ENCODE measurements at places on chromosomes 1 and 21. TPM values are rescaled to one million over a fixed set of nuclear protein-coding genes. Genes with fewer than 3 reads are reported as not detected.

DNA sequence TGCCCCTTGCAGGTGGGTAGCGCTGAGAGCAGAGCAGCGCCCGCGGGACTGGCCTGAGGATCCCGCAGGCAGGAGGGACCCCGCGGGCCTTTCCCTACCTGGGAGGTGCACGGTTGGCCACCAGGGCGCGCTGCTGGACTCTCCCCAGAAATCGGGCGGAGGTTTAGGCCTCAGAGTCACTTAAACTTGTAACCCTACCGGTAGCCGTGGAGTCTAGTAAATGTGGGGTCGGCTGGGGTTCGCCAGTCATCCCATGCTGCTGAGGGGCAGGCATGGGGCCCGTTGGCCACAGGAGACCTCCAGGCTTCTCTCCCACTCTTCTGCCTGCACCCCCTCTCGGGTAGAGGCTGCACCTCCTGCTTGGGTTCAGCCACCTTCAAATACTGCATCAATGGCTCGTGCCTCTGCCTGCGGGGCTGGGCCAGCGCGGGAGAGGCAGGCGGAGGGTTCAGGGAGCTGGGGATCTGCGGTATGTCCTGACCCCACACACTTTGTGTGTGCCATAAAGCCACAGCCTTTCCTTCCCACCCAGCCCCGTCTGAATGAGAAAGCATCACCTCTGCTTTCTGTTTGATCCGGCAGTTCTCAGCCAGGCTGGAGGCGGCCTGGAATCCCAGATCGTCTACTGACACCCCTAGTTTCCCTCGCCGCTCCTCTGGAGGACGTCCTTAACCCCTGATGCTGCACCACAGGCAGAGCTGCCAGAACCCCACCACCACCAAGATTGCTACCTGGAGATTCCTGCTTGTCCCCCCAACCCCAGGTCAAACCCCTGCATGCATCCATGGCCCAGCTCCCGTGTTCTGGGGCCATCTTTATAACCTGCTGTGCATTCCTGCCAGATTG is 12.3 kb upstream of the GSTM4 start:
- DNase-seq, result peak; percentile 91

- DNase-seq, result no peak
These were observed 21.9 kb downstream of the KIAA1614 start for GRCh38 chr1:180934563-180934962.

GRCh38 chr1:82731216-82731615 is 930.5 kb downstream of the ADGRL2 start:
- DNase-seq, result no peak

The SYDE2 gene
- total RNA-seq, result 6.0 TPM

DNA sequence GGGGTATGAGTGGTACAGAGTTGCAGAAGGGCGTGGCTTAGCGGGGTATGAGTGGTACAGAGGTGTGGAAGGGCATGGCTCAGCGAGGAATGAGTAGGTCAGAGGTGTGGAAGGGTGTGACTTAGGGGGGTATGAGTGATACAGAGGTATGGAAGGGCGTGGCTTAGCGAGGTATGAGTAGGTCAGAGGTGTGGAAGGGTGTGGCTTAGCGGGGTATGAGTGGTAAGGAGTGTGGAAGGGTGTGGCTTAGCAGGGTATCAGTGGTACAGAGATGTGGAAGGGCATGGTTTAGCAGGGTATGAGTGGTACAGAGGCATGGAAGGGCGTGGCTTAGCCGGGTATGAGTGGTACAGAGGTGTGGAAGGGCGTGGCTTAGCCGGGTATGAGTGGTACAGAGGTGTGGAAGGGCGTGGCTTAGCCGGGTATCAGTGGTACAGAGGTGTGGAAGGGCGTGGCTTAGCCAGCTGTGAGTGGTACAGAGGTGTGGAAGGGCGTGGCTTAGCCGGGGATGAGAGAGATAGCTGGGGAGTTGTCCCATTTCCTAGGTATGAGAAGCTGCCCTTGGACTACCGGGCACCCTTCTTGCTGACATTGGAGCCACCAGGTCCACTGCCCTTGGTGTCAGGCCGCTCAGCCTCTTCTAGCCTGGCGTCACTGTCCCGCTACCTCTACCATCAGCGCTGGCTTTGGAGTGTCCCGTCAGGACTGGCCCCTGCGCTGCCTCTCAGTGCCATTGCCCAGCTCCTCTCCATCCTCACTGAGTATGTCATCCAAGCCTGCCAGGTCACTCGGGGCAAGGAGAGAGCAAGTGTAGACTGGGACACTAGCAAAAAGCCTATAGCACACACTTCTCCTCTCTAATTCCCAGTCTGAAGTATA is 29.8 kb downstream of the HYI start:
- no peak for DNase-seq

DNA sequence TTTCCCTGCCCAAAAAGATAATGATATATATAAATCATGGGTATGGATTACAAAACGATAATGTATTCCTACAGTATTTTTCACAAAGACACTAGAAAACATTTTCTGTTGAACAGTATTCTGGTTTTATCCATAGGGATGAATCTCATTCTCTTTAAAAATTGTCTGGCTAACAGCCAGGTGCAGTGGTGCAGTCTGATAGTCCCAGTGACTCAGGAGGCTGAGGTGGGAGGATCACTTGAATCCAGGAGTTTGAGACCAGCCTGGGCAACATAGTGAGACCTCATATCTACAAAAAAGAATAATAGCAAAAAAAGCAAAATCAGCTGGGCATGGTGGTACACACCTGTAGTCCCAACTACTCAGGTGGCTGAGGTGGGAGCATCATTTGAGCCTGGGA is 23.3 kb downstream of the PIP5K1A start:
- DNase-seq, result no peak

GRCh38 chr1:61388566-61388965 is 306.2 kb downstream of the NFIA start:
- DNase-seq, result no peak

DNA sequence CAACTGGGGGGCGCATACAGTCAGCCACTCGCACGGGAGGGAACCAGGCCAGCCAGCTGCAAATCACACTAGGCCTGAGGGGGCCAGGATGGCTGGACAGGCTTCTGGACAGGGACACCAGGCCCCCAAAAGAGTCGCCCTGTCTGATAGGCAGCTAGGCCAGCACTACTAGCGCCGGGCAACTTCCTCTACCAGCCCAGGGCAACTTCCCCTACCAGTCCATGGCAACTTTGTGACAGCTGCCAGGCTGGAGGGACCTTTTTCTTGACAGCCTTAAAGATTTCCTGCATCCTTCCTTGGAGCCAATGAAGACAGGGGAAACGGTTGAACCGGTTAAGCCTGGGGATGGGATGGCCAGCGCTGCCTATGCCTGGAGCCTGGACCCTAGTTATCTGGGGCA is 5.1 kb downstream of the IFFO2 start:
- no peak for DNase-seq

- DNase-seq, result no peak
These were observed 3.4 kb downstream of the SH2D2A start for GRCh38 chr1:156813298-156813697.

The LRRC39 gene
- 1.3 TPM for total RNA-seq

DNA sequence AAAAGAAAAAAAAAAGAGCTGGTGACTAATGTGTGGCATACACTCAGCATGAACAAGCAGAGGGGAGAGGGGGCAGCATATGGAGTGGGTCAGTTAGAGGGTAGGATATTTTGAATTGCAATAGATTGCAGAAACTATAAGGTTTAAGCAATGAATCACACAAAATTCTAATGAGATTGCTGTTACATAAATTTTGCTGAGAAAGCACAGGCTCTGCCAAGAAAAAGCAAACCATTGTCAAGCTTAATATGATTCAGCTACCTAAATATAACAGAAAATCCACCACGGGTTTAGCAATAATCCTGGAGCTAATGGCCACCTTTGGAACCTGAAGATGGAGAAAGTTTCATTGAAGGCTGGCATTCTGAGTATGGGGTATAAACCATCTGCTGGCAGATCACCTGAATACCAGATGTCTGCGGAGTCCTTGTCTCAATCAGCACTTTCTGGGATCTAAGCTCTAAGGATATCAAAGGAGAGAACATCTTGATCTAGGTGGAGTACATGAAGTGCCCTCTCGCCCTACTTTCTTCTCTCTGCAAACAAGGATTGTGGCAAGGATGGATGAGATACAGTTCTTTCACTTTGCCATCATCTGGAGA is 30.3 kb upstream of the ANGPTL7 start:
- DNase-seq, result no peak

- DNase-seq, result no peak
These were observed 61.7 kb downstream of the ELK4 start for GRCh38 chr1:205570173-205570501.

DNA sequence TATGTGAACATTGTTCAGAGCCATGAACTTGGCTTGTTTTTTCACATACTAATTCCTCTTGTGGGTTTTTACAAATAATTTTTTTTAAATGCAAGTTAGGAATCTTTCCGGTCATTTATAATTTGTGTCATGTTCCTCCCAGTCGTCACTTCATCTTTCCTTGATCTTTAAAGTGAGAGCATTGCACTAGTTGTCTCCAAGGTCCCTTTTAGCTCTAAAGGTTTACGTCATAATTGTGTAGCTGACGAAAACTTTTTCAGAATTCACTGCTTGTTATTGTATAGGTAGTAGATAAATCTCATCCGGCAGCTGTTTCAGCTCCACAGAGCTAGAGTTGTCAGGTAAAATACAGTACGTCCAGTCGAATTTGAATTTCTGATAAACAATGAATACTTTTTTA is 33.6 kb downstream of the SOAT1 start:
- no peak for DNase-seq

- no peak for DNase-seq
These were observed 18.6 kb downstream of the FAM151A start for GRCh38 chr1:54604572-54605370.

DNA sequence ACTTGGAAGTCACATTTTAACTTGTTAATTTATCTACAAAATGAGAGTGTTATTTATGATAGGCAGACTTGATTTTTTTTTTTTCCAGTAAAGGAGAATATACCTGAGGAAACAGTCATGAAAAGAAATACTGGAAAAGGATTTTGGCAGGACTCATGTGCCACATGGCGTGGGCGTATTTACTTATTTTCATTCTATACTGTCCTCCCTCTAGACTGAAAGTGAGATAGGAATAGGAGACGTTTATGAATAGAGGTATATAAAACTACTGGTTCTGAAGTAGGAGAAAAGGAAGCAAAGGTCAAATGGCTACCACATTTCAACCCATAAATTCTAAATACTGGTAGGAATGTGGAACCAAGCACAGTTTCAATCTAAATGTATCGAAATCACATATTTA is 94.8 kb upstream of the MPC2 start:
- no peak for DNase-seq

DNA sequence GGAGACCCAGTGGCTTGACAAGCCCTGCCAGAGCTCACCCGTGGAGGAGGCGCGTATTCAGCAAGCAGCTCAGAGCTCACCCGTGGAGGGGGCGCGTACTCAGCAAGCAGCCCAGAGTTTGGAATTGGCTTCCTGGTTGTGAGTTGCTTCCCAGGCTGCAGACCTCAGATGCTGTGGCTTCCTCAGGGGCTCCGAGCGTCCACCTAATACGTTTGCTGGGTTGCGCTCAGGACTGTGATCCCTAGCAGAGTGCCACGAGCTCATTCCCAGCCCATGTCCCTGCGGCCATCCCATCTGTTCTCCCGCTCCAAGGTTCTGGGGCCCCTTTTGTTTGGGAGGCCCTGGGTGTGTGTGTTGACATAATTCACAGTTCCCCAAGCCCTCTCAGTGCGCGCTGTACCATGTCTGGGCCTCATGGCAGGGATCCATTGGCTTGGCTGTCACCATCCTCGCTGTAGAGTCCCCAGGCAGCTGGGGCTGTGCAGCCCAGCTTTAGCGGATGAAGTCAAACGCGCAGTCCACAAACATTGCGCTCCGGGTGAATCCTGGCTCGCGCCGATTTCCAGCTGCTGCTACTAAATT is 3.6 kb downstream of the AJAP1 start:
- DNase-seq, result no peak

DNA sequence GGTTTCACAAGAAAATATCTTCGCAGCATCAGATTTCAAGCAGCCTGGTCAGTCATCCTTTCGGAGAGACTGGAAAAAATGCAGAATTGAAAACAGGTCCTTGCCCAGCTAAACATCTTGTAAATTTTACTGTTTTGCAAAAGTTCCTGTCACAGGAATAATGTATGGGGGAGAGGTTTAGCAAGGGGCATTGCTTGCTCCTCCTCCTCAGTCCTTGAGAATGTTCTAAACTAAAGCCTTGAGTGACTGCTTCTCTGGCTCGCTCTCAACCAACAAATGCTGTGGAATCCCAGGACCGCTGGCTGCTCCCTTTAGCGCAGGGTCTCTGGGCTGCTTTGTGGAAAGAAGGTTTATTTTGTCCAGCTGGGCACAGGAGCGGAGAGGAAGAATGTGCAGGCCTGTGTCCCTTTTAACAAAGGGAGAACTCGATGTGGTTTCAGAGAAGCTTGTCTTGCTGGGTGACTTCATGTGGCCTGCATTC is 33.6 kb upstream of the FHAD1 start:
- no peak for DNase-seq

DNA sequence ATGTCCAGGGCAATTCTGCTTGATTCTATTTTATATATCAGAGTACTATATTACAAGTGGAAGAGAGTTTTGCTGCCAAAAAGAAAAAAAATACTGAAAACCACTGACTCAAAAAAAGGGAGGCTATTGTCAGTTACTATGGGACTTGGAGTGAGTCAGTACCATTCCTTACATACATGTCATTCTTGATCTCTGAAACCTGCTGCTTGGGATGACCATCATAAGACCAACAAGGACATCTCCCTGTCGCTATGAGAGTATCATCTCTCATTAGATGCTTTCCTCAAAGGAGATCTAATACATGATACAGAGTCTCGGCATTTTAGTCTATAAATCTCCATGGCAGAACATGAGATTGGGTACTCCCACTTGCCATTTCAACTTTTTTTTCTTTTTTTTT is 11.8 kb upstream of the INPP5B start:
- no peak for DNase-seq

DNA sequence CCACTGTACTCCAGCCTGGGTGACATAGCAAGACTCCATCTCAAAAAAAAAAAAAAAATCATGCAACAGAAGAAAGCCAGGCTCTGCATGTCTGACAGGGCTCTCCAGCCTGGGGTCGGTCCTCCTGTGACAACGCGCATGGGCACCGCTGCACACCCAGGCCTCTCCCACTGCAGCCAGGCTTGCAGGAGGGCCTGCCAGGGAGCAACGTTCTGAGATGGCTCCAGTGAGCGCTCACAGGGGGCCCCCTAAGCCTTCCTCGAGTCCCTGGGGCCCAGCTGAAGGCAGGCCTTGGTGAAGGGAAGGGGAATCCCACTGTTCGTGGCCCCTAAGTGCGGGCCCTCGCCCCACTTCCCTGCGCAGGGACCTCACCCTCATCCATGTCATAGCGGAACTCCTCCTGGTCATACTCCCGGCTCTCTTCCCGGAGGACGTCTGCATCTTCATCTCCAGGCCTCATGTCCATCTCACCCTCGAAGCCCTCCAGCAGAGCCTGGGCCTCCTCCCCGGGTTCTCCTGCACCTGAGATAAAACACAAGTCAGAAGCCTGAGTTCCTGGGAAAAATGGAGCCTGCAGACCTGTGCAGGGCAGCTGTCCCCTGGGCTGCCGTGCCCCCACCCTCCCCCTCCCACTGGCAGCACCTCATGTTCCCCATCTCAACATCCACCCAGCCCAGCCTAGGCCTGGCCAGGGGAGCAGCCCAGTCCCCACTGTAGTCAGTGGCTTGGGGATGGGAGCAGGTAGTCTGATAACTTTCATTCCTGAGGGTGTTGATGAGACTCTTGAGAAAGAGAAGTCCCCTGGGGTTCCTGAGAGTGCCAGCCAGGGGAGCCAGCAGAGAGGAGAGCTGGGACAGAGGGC is 20.3 kb downstream of the RSPH1 start:
- DNase-seq, result no peak

The TGFB2 gene
- total RNA-seq, result 11.4 TPM

The LCE1F gene
- total RNA-seq, result not detected

The MINDY1 gene
- 19.6 TPM for total RNA-seq
